Epithelial cell of proximal tubule (primary cell): ENCODE measurements at places on chromosomes 6 and 20. TPM values are rescaled to one million over a fixed set of nuclear protein-coding genes. Genes with fewer than 3 reads are reported as not detected.

- no peak for DNase-seq
Observed at GRCh38 chr6:150296890-150297289, 71.9 kb upstream of the IYD start.

GRCh38 chr20:1783245-1783644 lies 112.0 kb upstream of the SIRPA start:
- DNase-seq = no peak

GRCh38 chr20:53599910-53600632 lies 6.4 kb upstream of the ZNF217 start:
- no peak for DNase-seq

GRCh38 chr6:392441-393390 lies 1.2 kb downstream of the IRF4 start:
- no peak for DNase-seq

DNA sequence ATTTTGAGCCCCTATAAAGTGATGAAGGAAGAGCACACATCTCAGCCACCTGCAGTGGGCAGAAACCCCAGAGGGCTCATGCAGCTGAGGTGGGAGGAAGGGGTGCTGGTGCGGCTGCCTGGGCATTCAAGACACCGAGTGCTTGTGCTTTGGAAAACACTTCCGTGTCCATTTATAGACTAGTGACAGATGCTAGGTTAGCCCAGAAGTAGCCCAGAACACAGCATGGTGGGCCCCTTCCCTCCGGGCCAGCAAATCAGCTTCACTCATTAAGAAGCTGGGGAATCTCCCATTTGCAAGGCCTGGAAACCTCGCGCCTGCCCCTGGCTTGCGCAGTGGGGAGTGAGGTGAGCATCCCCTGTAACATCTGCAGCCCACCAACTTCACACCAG lies 12.9 kb downstream of the BEND3 start:
- no peak for DNase-seq

DNA sequence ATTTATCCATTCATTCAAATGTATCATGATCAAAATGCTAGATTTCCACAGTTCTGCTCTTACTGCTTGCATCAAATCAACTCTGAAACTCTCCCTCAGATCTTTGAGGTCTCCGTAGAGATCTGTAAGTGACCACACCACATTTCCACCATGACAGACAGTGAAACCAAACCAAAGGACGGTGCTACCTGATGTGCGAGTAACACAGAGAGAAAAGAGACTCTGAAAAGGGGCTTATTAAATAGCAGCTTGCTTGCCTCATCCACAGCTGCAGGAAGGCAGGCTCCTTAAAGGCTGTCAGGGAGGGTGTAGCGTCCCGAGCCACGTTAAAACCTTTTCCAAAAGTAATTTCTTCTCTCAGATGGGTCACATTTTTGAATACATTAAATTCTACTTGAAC lies 335.8 kb downstream of the PACRG start:
- no peak for DNase-seq

GRCh38 chr6:166514196-166514595 lies 72.3 kb downstream of the RAMACL start:
- DNase-seq = no peak

GRCh38 chr6:23704479-23705052 lies 421.4 kb upstream of the NRSN1 start:
- no peak for DNase-seq

DNA sequence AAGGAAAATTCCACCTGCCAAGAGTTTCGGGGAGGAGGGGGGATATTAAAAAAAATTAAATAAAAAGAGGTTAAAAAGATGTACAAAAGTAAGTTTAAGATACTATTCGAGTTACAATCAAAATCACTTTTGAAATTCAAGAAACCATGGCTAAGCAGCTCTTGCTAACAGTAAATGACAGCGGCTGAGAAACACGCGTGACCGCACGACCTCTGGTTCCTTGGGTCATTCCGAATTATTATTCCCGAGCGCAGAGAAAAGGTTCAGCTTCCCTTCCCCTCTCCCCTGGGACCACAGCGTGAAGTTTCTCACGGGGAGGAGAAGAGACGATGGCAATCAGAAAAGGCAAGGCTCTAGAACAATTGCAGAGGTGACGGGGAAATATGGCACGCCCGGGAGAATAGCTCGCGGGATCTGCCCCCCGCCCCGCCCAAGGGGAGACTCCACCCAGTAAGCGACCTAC lies 496 bp downstream of the TMEM242 start:
- no peak for DNase-seq

GRCh38 chr6:23696992-23697391 lies 429.0 kb upstream of the NRSN1 start:
- DNase-seq = no peak

GRCh38 chr20:15965165-15965564 lies 608.1 kb downstream of the KIF16B start:
- no peak for DNase-seq

DNA sequence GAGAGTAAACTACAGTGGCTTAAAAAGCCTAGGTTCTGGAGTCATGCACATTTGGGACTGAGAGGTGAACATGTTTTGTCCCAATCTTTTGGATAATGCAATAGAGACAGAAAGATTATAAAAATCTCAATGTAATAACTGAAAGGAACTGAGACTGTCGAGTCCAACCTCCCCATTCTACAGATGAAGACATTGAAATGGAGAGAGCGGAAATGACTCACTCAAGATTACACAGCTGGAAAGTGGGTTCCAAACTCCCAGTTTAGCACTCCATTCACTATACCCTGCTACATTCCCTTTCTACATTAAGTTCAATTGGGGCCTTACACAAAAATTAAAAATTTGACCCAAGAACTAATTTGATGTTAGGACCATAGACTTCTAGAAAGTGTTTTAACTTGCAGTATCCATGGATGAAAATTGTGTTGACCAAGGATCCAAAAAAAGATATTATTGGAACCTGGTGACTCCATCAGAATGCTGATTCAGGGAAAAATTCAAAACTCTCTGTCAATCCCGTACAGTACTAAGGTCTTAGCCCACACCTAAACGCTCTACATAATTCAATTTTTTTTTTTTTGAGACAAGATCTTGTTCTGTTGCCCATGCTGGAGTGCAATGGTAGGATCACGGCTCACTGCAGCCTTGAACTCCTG lies 1.5 kb upstream of the ILRUN start:
- DNase-seq = no peak

DNA sequence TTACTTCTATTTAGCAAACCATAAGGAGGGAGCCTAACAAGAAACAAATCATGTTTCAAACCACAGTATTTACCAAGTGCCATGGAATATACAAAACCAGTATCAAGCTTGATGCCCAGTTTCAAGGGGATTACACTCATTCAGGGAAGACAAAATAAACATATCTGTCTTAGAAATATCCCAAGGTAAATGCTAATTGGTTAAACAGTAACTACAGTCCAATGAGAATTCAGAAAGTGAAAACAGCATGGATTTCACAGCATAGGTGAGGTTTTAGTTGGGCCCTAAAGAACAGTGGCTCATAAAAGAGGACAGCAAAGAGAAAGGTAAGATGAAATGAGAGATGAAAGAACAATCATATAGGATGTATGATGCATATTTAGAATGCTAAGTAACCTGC lies 110.3 kb downstream of the CHD6 start:
- DNase-seq = no peak

- DNase-seq = no peak
Observed at GRCh38 chr6:136059308-136059707, 190.8 kb downstream of the MTFR2 start.

- DNase-seq = no peak
Observed at GRCh38 chr6:43939281-43940070, 169.5 kb downstream of the VEGFA start.

The PAQR8 gene
- 6.7 and 8.2 TPM in 2 replicates for total RNA-seq

The SS18L1 gene
- 10.2 and 11.4 TPM in 2 replicates for total RNA-seq

The CD93 gene
- total RNA-seq = 0.06 and 0.07 TPM in 2 replicates
